ENCODE measurements at places on chromosomes 1 and 21.

- DNase-seq: no peak
Observed at GRCh38 chr1:190619724-190620123, 142.1 kb upstream of the BRINP3 start.

DNA sequence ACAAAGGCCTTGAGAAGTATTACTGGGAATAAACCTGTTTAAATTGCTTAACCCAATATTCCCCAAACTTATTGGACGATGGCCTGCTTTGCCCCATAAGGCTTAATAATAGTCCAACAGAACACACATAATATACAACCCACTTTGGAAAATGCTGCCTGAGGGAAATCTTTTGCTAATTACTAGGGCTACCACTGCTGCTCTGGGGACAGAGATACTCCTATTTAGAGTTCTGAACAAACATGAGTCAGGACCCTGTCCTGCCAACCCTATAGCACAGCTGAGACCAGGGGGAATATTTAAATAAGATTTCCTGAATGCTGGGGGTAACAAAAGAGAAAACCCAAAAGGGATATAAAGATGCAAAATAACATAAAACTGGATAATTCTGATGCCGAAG lies 139.1 kb downstream of the BRINP2 start:
- DNase-seq: no peak

DNA sequence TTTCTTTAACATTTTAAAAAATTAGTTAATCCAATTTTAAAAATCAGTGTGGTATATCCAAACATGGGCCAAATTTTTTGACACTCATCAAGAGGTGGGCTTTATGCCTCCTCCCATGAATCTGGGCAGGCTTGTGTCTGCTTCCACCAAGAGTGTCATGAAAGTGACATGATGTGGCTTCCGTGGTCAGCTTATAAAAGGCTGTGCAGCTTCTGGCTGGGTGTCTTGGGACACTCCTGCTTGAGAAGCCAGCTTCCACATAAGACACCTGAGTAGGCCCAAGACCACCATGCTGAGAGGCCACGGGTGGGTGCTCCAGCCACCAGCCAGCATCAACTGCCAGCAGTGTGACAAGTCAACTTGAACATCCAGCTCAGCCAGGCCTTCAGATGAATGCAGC lies 74.3 kb upstream of the RUNX3 start:
- DNase-seq: no peak

DNA sequence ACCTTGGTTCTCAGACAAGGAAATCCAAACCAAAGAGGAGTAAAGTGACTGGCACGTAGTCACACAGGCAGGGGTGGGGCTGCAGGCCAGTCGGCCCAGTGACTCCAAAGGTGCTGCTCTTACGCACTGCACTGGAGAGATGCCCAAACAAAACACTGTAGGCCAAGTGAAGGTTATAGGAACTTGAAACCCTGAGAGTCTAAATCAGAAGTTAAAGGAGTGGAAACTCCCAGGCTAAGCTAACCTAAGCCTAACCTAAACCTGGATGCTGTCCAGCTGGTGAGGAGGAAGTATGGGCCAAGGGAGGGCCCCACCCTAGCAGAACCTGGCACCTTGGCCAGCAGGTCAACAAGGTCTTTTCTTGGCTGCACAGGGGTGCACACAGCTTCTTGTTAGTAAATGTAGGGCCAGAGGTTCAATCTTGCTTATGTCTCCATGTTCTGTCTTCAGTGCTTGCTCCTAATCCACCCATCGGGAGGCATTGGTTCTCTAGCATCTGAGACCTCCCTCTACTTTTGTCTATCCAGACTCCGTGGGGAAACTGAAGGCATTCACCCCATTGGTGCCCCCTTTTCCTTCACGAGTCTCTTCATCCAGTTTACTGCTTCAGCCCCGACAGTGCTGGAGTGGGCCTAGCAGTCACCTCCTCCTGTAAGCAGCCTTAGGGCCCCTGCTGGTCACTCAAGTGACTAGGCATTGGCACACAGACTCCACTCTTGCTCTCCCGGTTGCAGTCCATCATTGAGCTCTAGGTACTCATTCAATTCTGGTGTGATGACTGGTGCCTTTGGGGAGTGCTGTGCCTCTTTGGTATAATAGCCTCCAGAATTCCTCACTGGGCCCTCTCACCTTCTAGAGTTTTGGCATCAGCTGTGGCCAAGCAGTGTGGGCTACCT lies 12.9 kb upstream of the TMEM125 start:
- DNase-seq: no peak

DNA sequence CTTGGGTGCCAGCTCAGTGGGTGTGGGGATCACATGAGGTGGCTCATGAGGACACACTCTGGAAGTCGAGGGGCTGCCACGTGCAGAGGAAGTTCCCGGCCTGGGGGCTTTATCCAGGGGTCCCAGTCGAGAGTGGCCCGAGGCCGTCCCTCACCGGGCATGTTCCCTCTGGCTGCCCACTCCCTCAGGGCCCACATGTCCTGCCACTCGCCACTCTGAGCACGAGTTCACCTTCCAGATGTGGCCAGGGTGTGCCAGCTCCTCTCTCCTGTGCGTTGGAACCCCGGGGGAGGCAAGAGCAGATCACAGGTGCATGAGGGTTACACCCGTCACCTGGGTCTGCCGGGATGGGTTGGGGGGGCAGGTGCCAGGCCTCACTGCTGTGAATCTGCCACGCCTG lies 14.6 kb downstream of the TMEM201 start:
- no peak for DNase-seq

DNA sequence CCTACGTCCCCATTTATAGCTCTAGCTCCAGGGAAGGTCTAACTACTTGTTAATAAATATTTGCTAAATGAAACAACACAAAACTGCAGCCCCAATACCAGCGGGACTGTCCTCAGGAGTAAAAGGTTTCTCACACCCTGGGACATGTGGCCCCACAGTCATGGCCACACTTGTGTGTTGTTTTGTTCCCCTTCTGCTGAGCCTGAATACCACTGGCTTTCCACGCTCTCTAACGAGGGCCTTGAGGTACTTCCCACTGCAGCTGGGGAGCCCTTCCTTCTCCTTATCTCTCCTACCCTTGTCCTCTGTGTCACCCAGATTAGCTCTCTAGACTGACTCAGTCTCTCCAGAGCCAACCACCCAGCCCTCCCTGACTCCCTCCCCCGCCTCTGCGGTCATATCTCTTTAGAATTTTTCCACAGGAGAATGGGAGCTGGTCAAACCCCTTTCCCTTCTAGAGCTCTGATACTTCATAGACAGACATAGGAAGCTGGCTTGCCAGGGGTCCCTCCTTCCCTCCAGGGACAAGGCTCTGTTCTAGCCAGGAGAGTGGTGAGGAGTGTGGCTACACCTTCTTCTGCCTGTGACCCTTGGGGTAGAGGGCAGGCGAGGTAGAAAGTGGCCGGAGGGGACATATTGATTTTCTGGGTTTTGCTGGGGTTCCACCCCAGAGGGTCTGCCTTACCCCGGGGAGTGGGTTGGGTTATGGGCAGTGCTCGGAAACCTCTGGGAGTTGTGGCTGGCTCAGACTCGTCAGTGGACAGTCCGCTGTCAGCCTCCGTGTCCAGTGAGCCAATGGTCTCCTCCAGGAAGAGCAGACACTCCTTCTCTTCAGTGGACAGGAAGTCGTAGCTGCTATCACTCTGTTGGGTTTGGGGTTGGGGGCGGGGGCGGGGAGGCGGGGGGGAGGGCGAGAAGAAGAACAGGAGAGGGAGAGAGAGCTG lies 8.1 kb downstream of the C1orf116 start:
- DNase-seq: peak; percentile 85

DNA sequence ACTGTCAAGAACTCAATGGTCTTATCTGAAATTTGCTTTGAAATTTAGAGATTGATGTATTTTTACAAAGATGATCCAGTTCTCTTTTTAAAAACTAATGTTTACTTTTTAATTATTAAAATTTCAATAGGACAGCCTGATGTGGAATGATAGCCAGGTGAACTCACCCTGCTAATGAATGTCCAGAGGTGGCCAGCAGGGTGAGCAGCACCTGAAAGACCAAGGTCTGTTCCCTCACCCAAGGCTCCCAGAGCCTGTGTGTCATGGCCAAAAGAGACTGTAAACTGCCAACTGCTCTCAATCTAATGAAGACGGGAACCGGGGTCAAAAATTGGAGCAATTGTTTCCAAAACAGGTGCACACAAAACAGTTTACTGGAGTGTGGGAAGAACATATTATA lies 340.4 kb downstream of the DISC1 start:
- DNase-seq: no peak

- DNase-seq: no peak
Observed at GRCh38 chr21:14273736-14274538, 58.0 kb downstream of the RBM11 start.

DNA sequence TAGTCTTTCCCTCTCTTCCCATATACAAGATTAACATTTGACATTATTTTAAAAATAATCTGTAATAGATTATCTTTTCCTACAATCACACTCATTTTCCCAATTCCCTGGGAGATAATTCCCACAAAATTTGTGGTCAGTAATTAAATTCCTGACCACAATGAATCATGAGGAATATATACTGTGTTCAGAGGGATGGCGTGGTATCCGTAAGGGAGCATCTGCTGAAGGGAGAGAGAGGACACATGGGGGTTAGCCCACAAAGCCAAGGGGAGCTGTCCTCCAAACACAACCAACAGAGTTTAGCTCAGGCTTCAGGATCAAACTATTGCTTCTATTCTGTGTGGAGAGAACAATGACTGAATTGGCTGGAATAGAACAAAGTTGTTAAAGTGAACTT lies 57.1 kb upstream of the PPP2R5A start:
- no peak for DNase-seq

- DNase-seq: no peak
Observed at GRCh38 chr1:197247465-197247864, 20.6 kb upstream of the CRB1 start.

GRCh38 chr1:82346141-82346540 lies 545.4 kb downstream of the ADGRL2 start:
- DNase-seq: no peak

GRCh38 chr21:37219761-37220432 lies 47.2 kb downstream of the VPS26C start:
- peak; percentile 75 for DNase-seq

DNA sequence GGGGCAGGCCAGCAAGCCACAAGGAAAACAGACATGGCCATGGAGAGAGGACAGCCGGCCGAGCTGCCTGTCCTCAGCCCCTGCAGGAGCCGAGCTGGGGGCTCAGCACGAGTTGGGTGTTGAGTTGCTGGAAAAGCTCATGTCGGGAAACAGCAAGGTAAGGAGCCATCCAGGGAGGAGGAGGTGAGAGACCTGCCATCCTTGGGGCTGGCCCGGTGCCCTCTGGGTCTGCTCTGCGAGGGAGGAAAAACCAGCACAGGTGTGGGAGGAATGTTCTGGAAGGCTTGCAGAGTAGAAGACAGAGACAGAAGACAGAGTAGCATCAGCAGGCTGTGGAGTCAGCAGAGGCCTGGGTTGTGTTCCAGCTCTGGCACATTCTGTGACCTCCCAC lies 548.8 kb downstream of the PTPRU start:
- no peak for DNase-seq

- DNase-seq: no peak
Observed at GRCh38 chr1:1599030-1599934, 653 bp downstream of the FNDC10 start.

DNA sequence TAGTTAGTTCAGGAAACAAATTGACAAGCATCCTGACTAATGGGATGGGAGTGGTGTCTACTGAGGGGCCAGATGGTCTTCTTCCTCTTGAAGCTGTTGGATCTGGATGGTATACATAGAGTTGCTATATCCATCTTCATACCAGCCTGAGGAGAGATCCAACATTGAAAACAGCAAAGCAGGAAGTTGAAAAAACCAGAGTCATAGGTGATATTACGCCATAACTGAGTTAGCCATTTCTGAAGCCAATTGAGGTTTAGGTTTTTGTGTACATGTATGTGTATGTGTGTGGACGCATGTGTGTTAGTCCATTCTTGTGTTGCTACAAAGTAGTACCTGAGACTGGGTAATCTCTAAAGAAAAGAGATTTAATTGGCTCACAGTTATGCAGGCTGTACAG lies 2.3 kb upstream of the TSPAN2 start:
- DNase-seq: no peak

DNA sequence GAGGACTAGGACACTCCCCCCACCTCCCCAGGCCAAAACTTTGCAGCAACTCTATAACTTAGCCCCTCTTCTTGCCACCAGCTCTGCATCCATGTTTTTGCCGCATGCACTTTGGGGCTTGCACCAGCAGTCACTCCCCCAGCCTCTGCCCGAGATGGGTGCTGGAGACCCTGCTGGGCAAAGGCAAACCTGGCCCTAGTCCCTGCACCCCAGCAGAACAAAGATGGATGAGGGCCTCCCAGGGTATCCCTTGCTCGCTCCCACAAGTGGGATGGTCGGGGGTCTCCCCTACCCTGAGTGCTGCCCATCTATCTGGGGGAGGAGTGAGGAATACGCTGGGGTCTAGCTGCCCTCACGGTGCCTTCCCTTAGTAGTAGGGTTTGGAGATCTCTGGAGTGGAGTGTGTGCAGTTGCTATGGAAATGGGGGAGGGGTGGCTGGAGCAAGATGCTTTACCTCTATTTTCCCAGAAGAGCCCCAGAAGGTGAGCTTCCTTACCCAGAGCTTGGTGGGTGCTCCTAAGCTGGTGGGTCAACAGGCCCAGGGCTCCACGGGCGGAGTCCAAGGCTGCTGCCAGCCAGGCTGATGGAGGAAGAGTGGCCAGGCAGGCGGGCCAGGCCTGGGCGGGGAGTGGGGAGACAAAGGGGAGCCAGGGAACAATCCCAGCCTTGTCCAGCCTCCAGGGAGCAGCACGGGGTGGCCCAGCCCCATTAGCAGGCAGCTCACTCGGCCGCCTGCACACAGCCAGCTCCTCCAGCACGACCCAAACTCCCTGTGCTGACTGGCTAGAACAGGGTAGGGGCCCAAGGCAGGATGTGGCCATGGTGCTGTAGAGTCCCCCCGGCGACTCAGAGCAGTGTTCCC lies at the start of gene PAQR6:
TSS of gene PAQR6 (minus strand) at position 597 of the 863 bp plus-strand sequence. CDS start 1,325 bp downstream, outside the sequence.
- no peak for DNase-seq

- no peak for DNase-seq
Observed at GRCh38 chr1:164709541-164710278, 150.7 kb downstream of the PBX1 start.

- no peak for DNase-seq
Observed at GRCh38 chr1:58200437-58200836, 346.1 kb downstream of the OMA1 start.

DNA sequence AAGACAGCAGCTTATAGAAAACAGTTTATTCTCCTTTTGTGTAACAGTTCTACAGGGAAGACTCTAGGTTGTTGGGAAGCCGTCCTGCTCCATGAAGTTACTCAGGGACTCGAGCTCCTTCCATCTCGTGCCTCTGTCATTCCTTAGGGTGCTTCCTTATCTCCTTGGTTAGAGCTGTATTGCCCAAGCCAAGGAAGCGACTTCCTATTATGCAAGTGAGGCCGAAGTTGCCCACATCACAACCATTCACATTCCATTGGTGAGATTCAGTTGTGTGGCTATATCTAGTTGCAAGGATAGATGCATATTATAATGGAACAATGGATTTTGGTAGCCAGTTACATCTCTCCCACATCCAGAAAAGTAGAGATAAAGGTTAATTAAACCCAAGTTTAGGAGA lies 9.0 kb downstream of the GSTM5 start:
- no peak for DNase-seq

DNA sequence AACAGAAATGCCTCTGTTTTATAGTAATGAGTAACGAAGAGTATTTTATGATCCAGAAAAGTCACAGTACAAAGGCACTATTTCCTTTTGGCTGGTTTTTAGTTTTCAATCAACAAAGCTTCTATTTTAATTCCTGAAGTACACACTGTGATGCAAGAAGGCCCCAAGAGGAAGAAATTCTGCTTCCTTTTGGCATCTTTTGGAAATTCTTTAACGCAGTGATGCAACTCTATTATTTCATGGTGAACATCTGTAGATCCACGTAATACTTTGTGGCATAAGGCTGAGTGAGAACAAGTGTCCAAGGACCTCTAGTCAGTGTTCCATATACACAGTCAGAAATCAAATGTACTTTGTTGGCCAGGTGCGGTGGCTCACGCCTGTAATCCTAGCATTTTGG lies 137.5 kb downstream of the TGFB2 start:
- no peak for DNase-seq
